ENCODE measurements at places on chromosomes 3 and 15.

DNA sequence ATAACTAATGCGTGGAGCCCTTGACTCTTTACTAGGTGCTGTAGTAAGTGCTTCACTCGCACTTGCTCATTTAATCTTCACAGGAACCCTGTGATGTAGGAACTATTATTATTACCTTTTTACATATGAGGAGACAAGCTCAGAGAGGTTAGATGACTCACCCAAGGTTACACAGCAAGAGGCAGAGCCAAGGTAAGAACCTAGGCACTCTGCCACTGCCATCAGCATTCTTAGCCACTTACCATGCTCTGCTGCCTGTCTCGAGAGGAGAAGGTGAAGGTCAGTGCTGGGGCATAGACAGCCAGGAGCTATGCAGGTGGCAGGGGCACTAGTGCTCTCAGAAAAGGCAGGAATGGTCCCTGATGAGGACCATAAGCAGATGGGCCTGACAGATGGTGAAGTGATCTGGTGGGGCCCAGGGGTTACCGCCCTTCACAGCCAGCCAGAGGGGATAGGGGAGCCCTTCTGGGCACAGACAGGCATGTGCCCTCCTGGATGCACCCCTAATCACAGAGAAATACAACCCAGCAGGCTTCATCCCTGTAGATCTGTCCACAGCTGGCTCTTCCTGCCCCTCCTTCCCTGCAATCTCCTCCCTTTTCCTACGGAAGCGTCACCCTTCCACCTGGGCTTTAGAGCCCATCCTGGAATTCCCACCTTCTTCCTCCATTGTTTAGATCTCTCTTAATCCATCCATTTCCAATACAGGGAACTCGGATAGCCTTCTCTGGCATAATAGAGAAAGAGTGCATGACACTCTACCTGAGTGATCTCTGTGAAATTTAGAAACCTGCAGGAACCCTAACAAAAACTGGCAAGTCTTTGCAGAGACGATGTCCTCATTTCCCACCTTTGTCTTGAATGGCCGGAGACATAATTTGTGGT, 26.9 kb downstream of the ABTB1 start:
- DNase-seq = no peak

- no peak for DNase-seq
Observed at GRCh38 chr3:54004335-54004734, 112.7 kb upstream of the SELENOK start.

GRCh38 chr3:59469948-59470723, 420.3 kb upstream of the CFAP20DC start:
- DNase-seq = peak; percentile 16

- DNase-seq = no peak
Observed at GRCh38 chr3:130661140-130661891, 85.3 kb downstream of the PIK3R4 start.

- DNase-seq = no peak
Observed at GRCh38 chr3:178172121-178172520, 364.1 kb upstream of the KCNMB2 start.

GRCh38 chr15:98866511-98866910, 141.1 kb downstream of the PGPEP1L start:
- no peak for DNase-seq

GRCh38 chr15:43103907-43104306, 1.9 kb downstream of the UBR1 start:
- no peak for DNase-seq

DNA sequence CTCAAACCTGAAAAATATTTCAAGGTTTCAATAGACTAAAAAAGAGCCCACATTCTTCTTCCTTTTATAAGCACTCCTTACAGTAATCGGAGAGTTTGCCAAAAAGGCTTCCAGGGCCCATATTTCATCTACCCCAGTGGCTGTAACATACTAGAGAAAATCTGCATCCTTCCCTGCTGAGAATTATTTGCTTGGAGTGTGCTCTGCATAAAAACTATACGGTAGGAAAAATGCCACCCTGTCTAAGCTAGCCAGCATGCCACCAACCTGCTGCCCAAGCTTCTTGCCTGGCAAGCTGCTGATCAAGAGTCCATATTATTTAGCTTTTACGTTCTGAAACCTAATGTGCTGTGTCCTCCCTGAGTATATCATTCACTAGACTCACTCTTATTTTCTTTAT, 107.1 kb downstream of the FGF12 start:
- no peak for DNase-seq

DNA sequence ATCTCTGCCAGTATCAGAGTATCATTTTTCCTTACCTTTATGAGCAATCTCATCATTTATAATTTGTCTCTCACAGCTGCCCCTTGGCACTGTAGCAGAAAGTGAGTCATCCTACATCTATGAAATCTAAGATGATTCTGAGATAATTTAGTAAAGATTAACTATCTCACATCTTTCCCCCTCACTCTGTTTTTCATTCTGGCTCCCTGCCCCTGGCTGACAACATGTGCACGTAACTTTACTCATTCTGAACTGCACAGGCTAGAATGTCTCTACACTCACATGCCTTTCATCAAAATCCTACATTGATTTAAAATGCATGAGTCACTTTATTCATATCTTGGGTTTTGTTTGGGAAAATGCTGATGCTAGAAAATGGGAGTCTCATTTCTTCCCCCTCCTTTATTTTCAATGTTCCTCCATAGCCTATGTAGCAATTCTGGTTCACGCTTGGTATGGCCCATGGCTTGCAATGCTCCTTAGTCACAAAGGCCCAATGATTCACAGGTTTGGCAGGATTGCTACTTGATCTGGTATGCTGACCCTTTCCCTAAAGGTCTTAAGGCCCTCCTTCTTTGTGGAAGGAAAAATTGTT, 838.5 kb downstream of the TUSC7 start:
- no peak for DNase-seq

DNA sequence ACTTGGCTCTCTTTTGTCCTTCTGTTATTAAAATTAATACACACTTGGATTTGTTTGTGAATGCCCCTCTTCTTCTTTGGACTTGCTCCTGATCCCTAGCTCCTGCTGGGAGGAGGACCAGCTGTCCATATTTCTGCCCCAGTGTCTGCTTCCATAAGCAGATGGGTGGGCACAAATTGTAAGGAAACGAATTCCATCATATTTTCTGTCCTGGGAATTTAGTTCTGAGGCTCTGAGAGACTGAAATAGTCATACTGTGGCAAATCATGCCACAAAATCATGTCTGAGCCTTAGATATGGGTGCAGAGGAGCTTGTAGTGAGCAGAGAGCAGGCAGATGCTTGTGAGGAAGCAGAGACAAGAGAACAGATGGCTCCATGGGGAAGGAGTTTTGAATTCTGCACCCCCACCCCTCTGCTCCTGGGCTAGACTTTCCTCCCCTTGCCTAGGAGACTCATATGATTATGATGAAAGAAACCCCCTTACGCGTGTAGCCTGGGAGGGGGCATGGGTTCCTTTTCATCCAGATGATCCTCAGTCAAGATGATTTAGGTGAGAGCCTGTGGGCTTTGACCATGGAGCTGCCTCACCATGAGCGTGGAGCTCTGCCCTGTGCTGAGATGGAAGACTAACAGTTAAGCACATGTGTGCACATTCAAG, 50.6 kb downstream of the SV2B start:
- no peak for DNase-seq

GRCh38 chr3:61443886-61444285, 117.5 kb upstream of the PTPRG start:
- DNase-seq = no peak

DNA sequence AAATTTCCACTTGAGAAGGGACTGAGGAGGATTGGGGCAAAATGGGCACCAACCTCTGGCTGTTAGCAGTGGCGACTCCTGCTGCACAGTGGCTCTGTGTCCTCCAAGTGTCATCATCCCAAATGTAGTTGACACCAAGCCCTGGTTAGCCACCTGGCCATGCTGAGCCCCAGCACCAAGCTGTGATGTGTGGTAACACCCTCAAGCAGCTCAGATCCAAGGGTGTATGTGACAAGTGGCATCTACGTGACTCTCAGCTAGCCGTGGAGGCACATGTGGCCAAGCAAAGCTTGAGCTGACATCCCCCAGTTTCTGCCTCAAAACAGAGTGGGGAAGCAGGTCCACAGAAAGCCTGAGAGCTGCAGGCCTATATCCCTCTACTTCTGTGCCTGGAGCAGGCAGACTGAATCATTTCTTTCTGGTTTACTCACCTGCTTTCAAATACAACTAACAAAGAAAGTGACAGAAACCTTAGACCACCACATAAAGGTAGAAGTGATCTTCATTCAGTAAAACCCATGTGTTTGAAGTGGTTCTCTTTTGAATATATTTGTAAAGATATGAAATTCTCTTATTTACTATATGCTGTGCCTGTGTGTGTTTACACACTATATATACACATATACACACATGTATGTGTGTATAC, 40.0 kb downstream of the FOXP1 start:
- DNase-seq = no peak

GRCh38 chr3:184508938-184509337, 52.6 kb upstream of the EPHB3 start:
- no peak for DNase-seq

GRCh38 chr15:34721802-34722438, 32.9 kb downstream of the GJD2 start:
- no peak for DNase-seq

- no peak for DNase-seq
Observed at GRCh38 chr3:169060037-169060436, 603.5 kb downstream of the MECOM start.
